Activated T-helper 17 cell treated with anti-CD3 and anti-CD28 coated beads, Interleukin-2, amount 50 U/mL, for 72 hours (primary cell): ENCODE measurements at places on chromosomes 5 and 9.
A peak's percentile ranks its signal among the peaks of the same experiment; 100 is the strongest.

DNA sequence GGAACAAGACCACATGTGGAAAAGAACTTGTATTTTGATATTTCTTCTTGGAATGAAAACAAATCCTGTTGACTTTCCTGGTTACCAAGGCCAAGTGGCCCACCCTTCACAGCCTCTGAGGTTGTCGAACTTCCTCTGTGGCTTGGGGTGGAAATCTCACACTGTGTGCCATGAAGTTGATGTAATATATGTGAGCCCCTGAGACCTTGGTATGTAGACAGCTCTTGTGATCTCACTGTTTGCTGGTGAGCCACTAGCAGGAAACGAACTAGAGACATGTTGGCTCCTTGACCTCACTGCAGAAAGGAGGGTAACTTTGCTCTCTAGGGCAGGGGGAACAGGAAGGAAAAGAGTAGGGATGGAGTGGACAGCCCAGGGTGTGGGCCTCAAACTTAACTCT lies 159.4 kb downstream of the ARHGAP26 start:
- ATAC-seq = no peak

GRCh38 chr5:162512935-162513565 lies 445.5 kb downstream of the GABRG2 start:
- ATAC-seq = no peak

- ATAC-seq = no peak
Observed at GRCh38 chr9:104386013-104386412, 118.0 kb upstream of the OR13F1 start.

DNA sequence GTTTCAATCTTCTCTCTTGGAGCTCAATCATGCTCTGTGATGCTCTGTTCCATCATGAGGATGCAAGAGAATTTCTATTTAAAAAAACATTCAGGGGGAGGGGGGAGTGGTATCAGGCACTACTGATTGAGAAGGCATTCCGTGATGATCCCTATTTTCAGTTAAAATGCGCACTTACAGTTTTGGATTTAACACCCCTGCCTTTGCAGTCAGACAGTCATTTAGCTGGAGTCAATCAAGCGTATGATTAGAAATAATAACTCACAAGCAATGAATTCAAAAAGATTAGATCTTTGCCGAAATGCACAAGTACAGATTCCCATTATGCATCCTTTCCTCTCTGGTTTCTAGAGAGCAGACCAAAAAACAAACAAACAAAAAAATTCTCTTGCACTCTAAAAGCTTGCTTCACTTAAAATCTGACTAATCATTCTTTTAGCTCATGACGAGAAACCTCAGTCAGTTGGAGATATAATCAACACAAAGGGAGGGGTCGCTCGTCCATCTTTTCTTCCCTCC lies 55.4 kb downstream of the EFNA5 start:
- ATAC-seq = no peak

DNA sequence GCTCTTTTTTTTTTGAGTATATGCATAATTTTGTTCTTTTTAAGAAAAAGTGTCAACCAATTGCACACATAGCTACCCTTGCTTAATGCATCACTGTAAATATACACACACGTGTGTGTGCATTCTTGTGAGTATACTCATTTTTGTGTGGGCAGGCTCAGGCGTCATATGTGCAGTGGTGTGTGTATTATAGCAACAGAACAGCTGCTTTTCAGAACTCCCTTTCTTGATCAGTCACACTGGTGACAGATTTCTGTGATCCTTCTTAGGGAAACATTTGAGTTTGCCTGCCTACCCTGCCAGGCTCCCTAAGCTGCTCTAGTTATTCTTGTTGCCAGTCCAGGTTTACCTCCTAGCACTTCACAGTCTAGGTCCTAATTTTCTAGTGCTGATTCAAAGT lies 287.0 kb upstream of the SEMA6A start:
- ATAC-seq = no peak

DNA sequence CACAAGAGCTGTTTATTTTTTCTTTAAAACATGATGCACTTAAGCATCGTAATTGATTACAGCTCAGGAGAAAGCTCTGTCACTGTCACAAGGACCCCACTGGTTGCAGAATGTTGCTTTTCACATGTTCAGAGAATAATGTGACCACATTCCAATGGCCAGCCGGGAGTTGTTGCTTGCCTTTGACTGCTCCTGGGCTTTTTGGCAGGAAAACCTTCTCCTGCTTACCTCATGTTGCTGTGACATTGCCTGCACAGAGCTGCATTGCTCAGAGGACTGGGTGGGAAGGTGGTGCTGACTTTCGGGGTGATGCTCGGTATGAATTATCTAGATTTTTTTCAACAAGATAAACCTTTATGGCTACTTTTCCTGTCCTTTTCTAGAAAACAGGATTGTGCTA lies 88.2 kb downstream of the PALM2AKAP2 start:
- no peak for ATAC-seq

DNA sequence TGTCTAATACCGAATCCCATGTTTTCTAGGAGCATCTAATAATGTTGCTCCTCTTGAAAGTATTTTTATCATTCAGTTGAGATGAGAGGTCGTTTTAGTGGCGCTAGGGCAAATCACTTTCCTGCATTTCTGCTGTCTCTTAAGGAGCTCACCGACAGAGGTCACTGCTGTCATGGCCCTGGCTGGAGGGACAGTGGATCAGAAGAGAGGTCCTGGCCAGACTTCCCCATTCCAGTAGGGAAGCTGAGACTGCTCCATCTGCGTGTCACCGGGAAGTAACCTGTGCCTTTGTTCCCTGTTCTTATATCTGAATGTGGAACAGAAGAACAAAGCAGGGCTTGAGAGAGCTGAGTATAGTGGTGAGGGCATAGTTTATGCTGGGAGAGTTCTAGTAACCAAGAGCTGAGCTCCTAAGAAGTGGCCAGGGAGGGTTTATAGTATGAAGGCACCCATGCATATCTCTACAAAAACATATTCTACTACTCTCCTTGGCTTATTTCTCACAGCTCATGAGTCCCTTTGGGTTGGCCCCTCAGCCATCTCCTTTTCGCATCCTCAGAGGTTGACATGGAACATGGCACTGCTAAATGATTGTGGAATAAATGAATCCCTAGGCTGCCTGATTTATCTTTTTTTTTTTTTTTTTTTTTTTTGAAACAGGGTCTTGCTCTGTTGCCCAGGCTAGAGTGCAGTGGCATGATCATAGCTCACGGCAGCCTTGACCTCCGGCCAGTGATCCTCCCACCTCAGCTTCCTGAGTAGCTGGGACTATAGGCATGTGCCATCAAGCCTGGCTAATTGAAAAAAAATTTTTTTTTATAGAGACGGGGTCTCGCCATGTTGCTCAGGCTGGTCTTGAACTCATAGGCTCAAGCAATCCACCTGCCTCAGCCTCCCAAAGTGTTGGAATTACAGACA lies 27.2 kb downstream of the ATP6V0E1 start:
- ATAC-seq = no peak

DNA sequence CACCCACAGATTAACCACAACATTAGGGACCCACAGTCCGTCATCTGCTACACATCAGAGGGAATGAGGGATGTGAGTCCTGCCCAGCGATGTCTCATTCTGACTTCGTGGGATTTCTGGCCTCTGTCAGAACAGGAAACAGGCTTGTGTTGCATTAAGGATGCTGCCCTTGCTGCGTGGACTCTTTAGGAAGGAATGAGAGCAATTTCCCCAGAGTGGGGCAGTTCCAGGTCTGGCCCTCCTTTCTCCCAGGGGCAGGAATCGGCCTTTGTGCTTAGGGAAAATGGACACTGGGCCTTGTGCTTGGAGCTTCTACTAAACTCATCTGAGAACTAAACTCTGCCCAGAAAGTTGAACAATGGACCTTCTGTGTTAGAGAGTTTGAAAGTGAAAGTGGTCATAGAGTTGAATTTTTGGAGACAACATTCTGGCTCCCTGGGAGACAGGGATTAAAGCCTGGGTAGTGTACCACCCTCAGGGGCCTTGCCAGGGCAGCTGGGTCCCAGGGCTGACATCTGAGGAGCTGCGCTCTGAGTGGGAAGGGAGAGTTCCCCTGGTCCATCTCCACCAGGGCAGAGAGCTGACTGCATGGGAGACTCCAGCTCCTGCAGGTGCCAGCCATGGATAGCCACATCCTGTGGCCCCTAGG lies 37.8 kb upstream of the S1PR3 start:
- no peak for ATAC-seq

- ATAC-seq = no peak
Observed at GRCh38 chr5:68046445-68046844, 169.1 kb upstream of the PIK3R1 start.

- ATAC-seq = no peak
Observed at GRCh38 chr9:17802249-17802857, 223.5 kb downstream of the SH3GL2 start.

DNA sequence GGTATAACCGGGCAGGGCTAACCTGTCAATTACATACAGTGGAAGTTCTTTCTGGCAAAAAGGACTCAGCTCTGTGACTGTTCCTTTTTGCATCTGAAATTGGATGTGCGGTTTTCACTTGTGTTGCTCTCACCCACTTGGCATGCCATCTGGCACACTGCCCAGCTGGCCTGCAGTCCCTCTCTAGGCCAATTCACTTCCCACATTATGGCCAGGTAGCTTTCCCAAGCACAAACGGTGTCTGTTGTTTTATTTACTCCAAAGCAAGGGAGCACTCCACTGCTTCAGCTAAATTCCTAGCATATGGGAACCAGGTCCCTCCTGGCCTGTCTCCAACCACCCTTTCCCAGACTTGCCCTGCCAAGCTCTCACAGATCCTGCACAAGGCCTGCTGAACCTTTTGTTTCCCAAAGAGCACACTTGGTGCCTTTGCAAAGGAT lies 132.5 kb downstream of the SEMA6A start:
- ATAC-seq = no peak

DNA sequence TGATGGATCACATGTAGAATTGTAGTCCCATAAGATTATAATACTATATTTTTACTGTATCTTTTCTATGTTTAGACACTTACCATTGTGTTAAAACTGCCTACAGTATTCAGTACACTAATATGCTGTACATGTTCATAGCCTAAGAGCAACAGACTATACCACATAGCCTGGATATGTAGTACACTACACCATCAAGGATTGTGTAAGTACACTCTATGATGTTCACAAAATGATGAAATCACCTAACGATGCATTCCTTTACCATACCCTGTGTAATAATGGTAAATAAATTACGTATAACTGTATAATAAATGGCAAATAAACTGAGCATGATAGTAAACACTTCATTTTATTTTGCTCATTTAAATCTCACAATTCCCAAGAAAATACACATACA lies 60.3 kb downstream of the RICTOR start:
- no peak for ATAC-seq

DNA sequence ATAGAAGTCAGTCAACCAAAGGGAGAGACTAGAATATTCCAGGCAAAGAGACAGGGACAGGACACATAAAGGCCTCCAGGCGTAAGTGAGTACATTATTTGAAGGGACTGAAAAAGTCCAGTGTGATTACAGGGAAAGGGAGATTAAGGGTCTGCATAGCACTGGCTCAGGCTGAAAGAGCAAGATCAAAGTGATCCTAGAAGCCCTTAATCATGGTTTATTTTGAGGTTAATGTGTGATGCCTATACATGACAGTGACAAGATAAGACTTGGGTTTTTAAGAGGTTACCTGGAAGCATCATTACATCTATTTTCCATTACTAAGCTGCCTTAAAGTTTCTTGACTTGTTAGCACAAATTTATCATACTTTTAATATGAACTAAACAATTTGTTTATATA lies 25.8 kb downstream of the LMBRD2 start:
- no peak for ATAC-seq

GRCh38 chr9:8287501-8287900 lies 487.9 kb upstream of the DMAC1 start:
- no peak for ATAC-seq

DNA sequence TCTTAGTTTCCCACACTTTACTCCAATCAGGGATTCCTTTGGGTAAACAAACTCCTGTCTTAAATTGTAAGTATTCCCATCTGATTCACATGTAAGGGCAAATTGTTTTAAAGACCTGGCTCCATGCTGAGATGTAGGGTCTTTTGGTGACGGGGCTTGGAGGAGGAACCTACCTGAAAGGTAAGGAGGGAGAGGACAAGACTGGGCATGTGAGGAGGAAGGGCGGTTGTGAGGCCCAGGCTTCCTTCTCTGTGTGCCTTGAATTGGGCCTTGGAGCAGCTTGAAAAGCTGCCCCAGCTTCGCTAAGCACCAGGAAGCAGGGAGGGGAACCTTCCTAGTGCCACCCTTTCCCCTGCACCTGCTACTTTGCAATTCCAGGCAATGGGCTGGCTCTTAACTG lies 86.8 kb downstream of the C9orf152 start:
- ATAC-seq = no peak

GRCh38 chr9:134391319-134392231 lies 65.3 kb downstream of the RXRA start:
- peak; percentile 75 for ATAC-seq

- no peak for ATAC-seq
Observed at GRCh38 chr9:110623462-110624025, 44.0 kb upstream of the SVEP1 start.

DNA sequence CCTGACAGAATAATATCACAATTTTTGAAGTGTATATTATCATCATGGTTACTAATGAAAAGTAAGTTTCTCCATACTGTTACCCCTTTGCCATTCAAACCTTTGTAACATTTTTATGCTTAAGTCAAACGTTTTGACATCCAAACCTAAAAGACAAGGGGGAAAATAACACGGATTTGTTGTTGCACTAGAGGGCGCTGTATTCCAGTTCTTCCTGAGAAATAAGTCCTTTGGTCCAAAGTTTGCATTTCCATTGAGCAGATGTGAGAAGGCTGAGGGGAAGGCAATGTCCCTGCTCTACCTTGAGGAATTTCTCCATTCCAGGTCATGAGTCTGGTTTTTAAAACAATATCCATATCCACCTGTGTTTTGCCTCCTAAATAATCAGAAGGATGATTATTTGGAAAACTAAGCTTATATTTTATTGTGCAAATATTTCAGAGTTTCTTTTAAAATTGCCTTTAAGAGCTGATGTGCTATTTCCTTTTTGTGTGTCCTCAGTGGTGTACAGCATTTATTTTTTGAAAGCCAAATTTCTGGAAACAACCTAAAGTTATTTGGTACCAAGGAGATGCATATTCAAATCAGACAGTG lies 9.7 kb downstream of the LECT2 start:
- ATAC-seq = no peak

- no peak for ATAC-seq
Observed at GRCh38 chr5:154302161-154302560, 111.6 kb downstream of the GALNT10 start.

GRCh38 chr5:153783362-153783658 lies 255.4 kb downstream of the FAM114A2 start:
- no peak for ATAC-seq
